Pulmonary artery endothelial cell (primary cell): ENCODE measurements at places on chromosomes 1 and 21.

- no peak for DNase-seq
Observed at GRCh38 chr1:106217765-106218164, 838.7 kb upstream of the PRMT6 start.

GRCh38 chr1:214544791-214545190 is 6.6 kb downstream of the PTPN14 start:
- no peak for DNase-seq

DNA sequence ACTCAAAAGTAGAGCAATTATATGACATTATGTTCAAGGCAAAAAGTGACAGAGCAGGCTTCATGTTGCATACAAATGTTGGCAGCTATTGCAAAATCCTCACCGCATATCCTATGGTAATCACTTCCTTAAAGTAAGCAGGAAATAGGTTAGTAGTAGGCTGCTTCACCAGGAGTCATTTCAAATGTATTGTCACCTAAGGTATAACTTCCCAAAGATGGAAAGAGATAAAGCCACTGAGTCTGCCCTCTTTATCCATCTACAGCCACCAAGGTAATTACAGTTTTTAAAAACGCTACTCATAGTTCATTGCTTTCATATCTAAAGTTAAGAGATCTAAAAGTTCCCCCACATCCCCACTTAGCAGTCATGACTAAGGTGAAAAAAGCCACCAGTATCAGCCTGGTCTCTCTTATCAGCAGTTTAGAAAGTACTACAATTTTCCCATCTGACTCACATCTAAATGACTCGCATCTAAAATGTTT is 31.6 kb upstream of the UBE2U start:
- no peak for DNase-seq

- DNase-seq: no peak
Observed at GRCh38 chr1:206447792-206448191, 22.5 kb upstream of the IKBKE start.

DNA sequence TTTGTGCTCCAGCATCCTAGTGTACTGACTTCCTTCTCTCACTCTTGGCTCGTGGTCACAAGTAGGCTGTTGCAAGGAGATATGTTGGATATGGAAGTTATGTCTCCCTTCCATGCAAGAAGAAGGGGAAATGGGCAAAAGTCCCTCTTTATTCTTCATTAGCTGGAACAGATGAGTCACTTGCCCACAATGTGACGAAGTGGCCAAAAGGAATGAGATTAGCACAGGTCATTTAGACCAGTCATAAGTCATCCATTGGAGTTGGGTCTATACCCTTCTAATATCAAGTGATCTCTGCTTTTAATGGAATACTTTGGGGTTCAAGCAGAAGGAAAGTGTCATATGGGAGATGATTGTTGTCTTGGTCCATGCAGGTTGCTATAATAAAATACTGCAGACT is 91.2 kb upstream of the NGF start:
- no peak for DNase-seq

GRCh38 chr1:119868176-119868575 is 28.1 kb downstream of the ADAM30 start:
- DNase-seq: no peak

DNA sequence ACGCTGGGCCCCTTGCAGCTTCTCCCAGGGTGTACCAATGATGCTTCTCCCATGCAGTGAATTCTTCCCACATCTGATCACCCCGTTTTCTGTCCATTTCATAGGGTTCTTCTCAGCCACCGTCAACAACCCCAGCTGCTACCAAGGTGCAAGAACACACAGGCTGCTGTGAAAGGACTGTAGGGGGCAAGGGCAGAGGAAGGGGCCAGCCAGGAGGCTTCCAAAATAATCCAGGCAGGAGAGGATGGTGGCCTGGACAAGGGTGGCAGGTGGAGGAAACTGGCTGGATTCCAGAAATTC is 113.3 kb upstream of the WNT4 start:
- no peak for DNase-seq

GRCh38 chr1:24606621-24607020 is 36.5 kb upstream of the SRRM1 start:
- DNase-seq: no peak

DNA sequence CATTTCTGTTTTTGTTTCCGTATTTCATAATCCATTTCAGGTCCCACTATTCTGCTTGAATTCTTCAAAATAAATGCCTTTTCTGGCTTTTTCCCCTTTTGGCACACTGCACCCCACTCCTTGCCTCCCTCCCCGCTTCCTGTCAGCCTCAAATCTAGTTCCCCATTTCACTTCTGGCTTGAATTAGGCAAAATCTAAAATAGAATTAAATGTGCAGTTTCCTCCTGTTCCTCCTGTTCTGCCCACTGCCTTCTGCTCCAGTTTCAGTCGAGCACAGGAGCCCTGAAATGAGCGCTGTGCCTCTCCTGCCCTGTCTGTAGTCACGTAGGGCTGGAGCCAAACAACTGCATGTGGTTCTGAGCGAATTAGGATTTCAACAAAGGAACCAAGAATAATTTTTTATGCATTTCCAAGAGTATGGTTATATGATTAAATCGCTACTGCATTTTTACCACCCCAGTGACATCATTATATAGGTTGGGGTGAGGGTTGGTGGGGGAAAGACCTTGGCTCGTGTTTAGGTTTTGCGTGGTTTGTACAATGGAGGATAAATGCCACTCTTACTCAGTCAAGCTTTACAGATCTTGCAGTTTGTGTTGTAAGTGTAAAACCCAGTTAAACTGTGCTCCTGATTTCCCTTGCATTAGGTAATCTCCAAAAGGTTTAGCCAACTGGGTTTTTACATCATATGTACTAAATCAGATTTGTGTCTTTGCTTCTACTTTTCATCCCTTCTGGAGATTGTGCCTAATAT is 114.9 kb downstream of the VPS13D start:
- no peak for DNase-seq

DNA sequence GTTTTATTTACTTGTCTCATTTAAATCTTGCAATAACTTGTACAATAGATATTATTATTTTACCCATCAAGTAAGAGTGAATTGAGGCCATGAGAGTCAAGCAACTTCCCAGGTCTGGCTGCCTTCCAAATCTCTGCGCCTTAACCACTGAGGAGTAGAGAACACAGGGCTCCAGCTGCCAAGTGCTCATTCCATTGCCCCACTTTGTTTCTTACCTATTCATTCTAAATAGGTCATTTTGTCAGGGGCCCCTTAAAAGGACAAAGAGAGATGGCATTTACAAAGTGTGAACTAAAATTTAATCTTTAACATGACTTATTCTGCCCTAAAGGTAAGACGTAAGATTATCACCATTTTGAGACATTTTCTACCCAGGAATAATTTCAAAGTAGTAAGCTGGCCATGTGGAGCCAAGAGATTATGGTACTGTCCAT is 3.5 kb downstream of the PPP1R15B start:
- no peak for DNase-seq

GRCh38 chr1:34749992-34750391 is 4.9 kb upstream of the GJB5 start:
- DNase-seq: no peak

GRCh38 chr1:65264197-65264929 is 45.0 kb upstream of the DNAJC6 start:
- no peak for DNase-seq

GRCh38 chr1:44014365-44015104 is 16.7 kb downstream of the SLC6A9 start:
- no peak for DNase-seq

- DNase-seq: no peak
Observed at GRCh38 chr1:210445931-210446330, 117.2 kb downstream of the HHAT start.

GRCh38 chr1:56872597-56872996 is 18.0 kb downstream of the C8A start:
- DNase-seq: no peak

GRCh38 chr21:19171585-19171984 is 768.0 kb upstream of the TMPRSS15 start:
- DNase-seq: no peak

DNA sequence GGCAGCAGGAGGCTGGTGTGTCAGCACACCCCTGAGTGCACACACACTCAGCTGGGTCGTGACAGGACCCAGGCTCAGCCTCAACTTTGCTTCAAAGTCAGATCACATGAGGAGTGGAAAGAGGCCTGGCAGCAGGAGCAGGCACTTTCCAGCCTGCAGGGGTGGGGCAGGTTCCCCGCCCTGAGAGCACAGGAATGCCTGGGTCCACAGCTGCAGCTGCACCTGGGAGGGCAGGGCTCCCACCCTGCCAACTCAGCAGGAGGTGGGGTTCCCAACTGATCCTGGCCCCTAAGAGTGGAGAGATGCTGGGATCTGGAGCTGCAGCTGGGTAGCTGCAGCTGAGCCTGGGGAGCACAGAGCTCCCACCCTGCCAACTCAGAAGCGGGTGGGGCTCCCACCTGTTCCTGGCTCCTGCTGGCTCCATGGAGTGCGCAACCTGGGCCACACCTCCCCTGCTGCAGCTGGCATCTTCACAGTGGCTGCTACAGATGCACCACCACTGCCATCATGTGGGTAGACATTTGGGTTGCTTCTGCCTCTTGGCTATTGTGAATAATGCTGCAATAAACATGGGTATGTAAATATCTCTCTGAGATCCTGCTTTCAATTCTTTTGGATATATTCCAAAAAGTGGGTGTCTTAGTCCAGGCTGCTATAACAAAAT is 415.4 kb downstream of the TTLL7 start:
- DNase-seq: no peak

DNA sequence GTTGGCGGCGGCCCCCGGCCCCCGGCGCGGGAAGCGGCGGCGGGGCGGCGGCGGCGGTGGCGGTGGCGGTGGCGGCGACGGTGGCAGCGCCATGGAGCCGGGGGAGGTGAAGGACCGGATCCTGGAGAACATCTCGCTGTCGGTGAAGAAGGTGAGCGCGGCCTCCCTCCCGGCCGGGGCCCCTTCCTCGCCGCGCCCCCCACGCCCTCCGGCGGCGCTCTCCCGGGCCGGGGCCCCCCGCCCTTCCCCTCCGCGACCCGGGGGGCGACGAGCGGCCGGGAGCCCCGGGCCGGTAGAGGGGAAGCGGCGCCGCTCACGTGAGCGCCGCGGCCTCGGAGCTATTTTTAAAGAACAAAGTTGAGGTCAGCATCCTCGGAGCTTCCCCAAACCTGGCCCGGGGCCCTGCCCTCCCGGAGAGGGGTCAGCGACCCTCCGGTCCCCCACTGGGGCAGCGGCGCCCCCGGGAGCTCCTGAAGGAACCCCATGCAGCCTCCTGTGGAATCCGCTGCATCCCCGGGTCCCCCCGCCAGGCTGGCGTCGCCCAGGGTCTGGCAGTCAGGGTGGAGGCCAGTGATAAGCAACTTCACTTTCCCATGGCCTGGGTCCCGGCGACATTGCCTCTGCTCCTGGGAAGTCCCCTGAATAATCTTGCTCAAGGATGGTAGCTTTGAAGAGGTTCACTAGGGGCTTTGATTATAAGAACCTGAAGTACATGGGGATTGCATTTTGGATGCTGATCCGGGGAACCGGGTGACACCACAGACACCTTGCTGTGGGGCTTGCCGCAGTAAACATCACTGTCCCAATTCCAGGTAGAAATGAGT is 560 bp downstream of the PLEKHM2 start:
- no peak for DNase-seq

DNA sequence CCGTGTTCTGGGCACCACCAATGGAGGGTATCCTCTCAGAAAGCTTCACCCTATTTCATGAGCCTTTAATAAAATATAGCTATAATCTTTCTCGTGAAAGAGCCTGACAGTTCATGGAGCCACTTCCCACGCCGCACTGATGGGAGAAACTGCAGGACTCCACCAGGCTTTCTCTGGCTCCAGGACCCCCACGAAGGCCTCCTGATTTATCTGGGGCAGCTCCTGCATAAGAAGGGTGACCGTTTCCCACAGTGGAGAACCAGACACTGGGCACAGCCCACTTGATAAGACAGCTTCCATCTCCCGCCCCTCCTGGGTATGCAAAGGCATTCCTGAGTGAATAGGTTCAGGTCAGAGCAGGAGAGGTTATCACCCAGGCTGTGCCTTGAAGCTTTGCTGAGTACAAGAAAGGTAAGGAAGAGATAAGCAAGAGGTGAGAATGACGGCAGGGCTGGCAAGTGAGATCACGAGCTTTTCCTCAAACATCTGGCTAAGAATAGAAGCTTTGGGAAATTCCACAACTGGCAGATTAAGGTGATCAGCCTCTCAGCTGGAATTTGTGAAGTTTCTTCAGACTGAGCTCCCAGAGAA is 499.8 kb downstream of the KIF26B start:
- no peak for DNase-seq

DNA sequence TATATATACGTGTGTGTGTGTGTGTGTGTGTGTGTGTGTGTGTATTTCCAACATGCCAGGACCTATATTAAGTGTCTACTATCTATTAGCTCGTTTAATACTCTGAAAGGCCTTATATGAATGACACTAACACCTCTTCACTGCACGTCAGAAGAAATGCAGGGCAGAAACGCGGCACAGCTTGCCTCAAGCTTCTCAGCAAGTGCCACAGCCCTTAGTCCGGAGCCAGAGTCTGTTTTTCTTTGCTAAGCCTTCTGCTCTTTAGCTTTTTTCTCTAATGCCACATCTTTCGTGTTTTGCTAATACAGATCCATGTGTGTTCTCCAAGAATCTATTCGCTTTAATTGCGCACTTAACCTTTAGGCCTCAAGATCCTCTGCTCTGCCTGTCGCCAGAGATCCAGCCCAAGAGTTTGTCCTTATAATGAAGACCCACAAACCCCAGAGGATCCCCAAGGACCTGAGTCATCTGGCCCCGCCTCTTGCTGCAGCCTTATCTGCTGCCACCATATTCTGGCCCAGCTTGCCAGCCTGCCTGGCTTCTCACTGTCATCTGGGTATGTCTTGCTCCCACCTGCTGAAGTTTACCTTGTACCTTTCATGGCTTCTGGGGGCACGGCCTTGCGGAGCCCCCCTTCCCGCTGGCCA is 2.0 kb upstream of the TRIM58 start:
- DNase-seq: no peak

DNA sequence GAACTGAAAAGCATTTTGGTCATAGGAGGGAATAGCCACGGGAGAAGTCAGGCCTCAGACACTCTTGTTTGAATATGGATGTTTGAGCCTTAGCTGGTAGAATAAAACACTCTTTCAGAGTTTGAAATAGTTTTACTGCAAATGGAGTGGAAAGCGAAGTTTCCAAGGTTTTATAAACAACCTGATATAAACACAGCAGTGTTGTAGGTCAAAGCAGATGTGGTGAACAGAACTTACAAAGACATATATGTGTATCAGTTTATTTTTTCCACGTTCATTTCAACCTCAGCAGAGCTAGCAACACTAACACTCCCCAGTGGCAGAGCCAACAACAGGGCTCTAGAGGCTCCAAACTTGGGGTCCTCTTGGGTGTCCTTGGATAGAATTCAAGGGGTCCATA is 89.9 kb downstream of the WLS start:
- DNase-seq: no peak
